SJSA1 (cell line): ENCODE measurements at places on chromosomes 3 and 15. TPM values are rescaled to one million over a fixed set of nuclear protein-coding genes. Genes with fewer than 3 reads are reported as not detected.

DNA sequence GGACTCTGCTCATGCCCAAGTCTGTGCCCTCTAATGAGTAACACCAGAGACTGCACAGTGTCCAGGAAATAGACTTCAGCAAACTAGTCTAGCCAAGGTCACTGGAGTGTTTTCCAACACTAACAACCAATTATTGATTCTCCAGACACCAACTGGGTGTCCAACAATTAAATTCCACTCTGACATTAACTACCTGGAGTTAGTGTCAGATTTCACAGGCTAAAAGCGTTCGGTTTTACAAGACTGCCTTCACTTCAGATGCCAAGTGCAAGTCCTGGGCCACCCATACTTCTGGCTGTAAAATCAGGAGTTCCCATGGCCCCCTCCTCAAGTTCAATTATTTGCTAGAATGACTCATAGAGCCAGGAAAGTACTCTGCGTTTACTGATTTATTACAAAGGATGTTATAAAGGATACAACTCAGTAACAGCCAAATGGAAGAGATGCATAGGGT is 20.8 kb upstream of the CFAP161 start:
- H3K27ac ChIP-seq = no peak overlapping the region
- H3K4me3 ChIP-seq = no peak overlapping the region
- H3K4me1 ChIP-seq = peaks cover 10% of the 10 kb centered on the region
- no peaks in the 10 kb centered on the region for H3K36me3 ChIP-seq
- peaks cover 7% of the 10 kb centered on the region; the same call in 1 of the 2 replicates for H3K27me3 ChIP-seq
- no peak for DNase-seq

GRCh38 chr15:42206406-42206805 is 1.7 kb downstream of the VPS39 start:
- H3K27ac ChIP-seq = no peak overlapping the region
- no peak for DNase-seq

DNA sequence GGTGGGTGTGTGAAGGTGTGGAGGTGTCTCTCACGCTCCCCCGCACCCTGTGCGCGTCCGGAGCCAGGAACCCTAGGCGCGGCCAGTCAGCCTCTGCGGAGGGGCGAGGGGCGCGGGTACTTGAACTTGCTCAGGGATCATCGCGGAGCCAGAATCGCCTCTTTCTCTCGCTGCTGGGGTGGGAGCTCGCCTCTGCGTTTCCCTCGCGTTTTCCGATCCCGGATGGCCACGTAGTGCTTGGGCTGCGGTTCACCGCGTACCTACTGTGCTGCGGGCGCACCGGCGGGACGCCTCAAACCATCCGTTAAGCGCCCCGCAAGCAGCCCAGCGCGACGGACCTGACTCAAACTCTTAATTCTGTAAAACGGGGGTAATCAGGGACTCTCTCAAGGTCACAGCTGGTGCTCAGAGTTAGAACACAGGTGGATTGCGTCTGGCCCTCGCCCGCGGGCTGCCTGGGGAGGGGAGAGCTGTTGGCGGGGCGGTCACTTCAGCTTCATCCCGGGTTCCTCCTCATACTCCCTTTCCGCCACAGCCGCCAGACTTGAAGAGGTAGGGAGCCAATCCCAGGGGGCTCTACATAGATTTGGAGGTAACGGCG is 686 bp downstream of the MYRIP start:
- DNase-seq = no peak
- no peaks in the 10 kb centered on the region for H3K36me3 ChIP-seq
- no peak overlapping the region for H3K4me3 ChIP-seq
- H3K27me3 ChIP-seq = peaks cover 28% of the 10 kb centered on the region
- H3K27ac ChIP-seq = no peak overlapping the region

DNA sequence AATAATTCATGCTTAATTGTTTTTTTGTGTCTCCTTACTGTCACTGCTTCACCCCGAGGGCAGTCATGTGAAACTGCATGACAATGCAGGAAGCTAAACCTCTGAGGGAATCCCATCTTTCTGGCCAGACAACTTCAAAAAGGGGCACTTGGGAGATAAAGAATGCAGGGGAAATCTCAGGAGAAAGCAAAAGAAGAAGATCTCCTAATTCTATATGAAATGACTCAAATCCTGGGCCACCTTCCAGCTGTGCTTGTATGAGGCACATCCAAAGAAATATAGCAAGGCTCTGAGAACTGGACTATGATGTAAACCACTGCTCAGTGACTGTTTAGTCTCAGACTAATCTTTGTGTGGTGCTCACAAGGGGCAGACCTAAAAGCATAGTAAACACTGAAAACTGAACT is 22.6 kb upstream of the UMPS start:
- H3K27me3 ChIP-seq = no peaks in the 10 kb centered on the region
- H3K4me1 ChIP-seq = peaks cover 8% of the 10 kb centered on the region
- H3K27ac ChIP-seq = peak overlapping the region; percentile 15; the same call in 1 of the 2 replicates
- H3K4me3 ChIP-seq = no peak overlapping the region
- peak; percentile 65 for DNase-seq

DNA sequence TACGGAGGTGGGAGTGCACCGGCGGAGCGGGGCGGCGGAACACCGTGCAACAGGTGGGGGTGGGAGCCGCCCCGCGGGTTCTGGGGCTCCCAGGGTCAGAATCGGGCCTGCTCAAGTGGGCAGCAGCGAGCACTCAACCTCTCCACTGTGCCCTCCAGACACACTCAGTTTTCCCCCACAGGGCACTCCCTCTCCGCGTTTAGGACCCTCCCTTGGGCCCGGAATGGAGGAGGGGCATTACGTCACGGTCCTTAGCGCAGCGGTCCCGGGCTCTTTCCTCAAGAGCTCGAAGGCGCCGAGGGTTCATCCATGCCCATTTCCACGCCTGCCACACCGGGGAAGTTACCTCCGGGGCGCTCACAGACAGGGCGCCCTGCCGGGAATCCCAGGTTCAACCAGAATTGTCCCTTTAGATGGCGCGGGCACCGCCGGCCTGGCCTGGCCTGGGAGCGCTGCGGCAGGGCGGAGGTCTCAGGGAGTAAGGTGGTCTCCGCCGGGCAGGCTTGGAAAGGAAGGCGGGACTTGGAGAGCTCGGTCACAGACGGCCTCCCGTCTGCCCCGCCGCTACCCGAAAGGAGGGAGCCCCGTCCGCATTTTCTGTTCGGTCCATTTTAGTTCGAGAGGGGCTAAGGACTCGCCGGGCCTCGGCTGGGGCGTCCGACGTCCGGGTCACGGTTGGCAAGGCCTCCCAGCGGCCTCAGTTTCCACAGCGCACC is 5.1 kb downstream of the RNU6-1 start:
- no peak overlapping the region for H3K4me3 ChIP-seq
- peaks cover 58% of the 10 kb centered on the region for H3K27me3 ChIP-seq
- no peaks in the 10 kb centered on the region for H3K36me3 ChIP-seq
- no peak overlapping the region for H3K27ac ChIP-seq
- H3K4me1 ChIP-seq = peaks cover 22% of the 10 kb centered on the region

GRCh38 chr3:52539010-52539653 is 2.7 kb downstream of the UQCC5 start:
- DNase-seq = no peak
- H3K4me1 ChIP-seq = peaks cover 15% of the 10 kb centered on the region
- no peak overlapping the region for H3K4me3 ChIP-seq
- H3K36me3 ChIP-seq = peaks cover 22% of the 10 kb centered on the region

Gene ASB14
- not detected in 2 replicates for total RNA-seq

Gene LRRC58
- 27.4 and 31.7 TPM in 2 replicates for total RNA-seq

DNA sequence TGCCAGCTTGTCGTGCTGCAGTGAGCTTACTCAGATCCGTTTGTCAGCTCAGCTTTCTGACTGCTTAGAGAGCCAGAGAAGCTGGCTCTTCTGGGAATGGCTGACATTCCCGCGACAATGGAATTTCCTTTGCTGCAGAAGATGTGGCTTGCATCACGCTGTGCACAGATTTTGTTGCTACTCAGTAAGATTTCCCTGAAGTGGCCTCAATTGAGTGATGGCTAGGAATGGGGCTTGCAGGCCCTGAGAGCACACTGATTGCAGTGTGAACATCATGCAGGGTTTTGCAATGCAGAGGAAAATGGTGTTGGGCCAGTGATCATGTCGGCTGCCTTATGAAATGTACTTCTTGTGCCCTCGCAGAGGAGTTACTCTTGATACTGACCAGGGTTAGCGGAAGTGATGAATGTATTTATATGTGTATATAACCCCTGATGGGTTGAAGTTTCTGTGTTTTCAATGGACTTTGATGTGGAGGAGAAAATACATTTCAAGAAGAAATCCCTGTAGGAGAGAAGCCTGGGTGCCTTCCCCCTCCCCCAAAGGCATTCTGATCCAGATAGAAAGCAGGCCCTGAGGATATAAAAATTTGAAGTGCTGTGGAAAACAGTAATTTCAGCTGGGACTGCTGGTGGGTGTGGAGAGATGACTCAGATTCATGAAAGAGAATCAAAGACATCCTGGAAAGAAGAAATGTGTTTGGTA is 102.5 kb upstream of the PDZRN3 start:
- no peaks in the 10 kb centered on the region for H3K27me3 ChIP-seq
- H3K36me3 ChIP-seq = no peaks in the 10 kb centered on the region
- H3K4me1 ChIP-seq = peaks cover 19% of the 10 kb centered on the region
- peak; percentile 57 for DNase-seq
- no peak overlapping the region for H3K4me3 ChIP-seq
- H3K27ac ChIP-seq = peak overlapping the region; percentile 71

DNA sequence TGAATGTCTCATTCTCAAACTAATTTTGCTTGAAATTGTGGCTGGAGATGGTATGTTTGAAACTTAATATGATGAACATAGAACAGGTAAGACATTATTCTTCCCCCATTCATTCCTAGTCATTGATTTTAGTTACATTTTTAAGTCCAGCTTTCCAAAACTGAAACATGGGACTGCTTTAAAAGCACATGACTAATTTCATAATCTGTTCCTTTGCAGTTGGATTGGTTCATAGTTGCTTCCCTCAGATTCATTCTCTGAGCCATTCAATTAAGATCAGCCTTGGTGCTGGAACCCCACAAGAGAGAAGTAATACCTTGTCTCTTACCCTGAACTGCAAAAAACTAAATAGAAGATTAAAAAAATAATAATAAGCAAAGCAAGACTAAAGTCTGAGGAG is 87.5 kb upstream of the TGFBR2 start:
- no peak overlapping the region for H3K4me3 ChIP-seq
- no peak for DNase-seq
- H3K27me3 ChIP-seq = no peaks in the 10 kb centered on the region
- peaks cover 10% of the 10 kb centered on the region; the same call in 1 of the 2 replicates for H3K4me1 ChIP-seq
- H3K36me3 ChIP-seq = no peaks in the 10 kb centered on the region
